ENCODE measurements at places on chromosomes 11 and 22.

- DNase-seq, result no peak
These were observed 155.1 kb downstream of the PKNOX2 start for GRCh38 chr11:125319649-125320048.

- DNase-seq, result no peak
These were observed 27.3 kb upstream of the SERPIND1 start for GRCh38 chr22:20746431-20747189.

GRCh38 chr11:44137057-44137456, 41.6 kb downstream of the EXT2 start:
- no peak for DNase-seq

DNA sequence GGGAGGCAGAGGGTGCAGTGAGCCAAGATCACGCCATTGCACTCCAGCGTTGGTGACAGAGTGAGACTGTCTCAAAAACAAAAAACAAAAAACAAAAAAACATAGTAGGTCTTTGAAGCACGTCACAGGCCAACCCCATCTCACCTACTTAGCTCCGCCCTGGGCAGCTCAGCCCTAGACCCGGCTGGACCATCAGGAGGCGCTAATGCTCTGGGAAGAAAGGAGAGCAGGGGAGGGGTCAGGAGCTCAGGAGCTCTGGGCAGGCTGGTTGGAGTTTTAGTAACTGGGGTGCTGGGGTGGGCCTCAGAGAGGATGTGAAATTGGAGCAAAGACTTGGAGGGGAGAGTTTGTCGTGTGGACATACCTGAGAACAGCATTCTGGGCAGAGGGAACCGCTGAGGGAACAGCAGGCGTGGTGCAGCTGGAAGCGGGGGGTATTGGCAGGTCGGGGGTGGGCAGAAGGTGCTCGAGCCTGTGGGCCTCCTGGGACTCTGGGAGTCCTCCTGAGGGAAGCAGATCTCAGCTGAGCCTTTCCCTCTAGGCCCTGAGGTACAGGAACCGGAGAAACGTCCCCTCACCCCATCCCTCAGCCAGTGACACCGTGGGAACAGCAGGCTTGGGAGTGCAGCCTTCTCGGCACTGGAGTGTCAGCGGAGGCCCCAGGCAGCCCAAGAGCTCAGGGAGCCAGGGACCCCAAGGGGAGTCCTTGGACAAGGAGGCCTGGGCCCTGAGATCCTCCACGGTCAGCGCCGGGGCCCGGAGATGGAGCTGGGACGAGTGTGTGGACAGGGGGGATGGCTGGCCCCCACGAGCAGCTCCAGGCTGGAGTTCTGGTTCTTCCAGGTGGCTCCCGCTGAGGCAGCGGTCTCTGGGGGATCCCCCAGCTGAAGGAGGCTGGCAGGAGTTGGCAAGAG, 2.2 kb upstream of the RPS6KA4 start:
- no peak for DNase-seq

- no peak for DNase-seq
These were observed 9.0 kb upstream of the CYTH4 start for GRCh38 chr22:37273126-37273845.

GRCh38 chr11:7605186-7605943, 67.9 kb downstream of the CYB5R2 start:
- no peak for DNase-seq

GRCh38 chr11:34667810-34668582, 47.1 kb downstream of the EHF start:
- DNase-seq, result no peak

- DNase-seq, result no peak
These were observed 118.7 kb downstream of the KCNC1 start for GRCh38 chr11:17853280-17853679.

DNA sequence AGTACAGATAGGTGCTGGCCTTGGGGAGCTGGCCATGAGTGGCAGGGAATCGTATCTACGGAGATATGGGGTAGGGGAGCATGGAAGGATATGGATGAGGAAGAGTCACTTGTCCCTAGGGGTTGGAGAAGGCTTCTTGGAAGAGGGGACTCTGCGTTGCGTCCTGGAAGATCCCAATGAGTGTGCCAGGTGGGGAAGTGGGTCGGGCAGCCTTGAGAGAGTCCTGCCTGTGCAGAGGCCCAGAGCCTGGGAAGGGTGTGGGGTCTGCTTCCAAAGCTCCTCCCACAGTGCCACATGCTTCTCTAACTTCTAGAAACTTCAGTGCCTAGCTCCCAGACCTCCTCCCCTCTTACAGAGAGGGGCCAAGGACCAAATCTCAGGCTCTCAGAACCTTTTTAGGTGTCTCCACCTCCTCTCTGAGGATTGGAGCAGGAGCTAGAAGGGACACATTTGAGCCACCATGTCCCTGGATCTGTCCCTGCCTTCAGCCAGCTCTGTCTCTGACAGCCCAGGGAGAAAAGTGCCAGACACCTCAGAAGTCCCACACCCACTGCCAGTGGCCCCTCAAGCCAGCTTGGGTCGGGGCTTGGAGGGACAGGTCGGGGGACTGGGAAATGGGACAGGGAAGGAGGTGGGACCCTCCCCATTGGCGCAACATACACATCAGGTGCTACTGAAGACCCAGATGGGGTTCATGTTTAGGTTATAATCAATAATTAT, 11.0 kb downstream of the RHBDD3 start:
- DNase-seq, result no peak

DNA sequence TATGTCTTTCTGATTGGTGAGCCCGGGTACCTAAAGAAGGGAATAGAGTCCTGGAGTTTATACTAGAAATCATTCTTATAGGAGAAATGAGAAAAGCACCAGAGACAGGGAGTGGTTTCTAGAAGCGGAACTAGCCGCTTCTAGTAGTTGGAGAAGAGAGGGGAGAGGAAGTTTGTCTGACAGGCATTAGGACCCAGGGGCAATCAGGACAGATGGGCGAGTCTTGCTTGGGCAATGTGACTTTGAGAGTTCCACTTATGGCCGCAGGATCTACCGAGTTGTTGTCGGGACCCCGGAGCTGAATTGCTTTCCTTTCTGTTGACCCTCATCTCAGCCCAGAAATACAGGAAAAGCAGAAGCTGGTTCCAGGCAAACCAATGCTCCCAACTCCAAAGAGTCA, 596.8 kb upstream of the CNTN5 start:
- DNase-seq, result no peak

DNA sequence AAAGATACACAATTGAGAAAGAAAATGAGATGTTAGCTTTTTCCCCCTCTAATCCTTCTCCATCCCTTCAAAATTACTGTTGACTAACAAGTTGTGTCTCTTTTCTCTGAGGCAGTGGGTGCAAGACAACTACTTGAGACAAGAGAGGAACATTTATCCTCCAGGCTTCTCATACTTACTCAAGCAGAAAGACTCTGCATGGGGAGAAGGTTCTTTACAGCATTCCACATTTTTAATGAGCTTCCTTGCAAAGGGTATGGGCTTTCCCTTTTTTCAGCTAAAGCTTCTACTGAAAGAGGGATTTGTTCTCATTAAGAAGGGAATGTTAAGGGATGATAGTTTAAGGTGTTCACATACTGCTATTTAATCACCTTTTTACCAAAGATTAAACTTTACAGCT, 47.8 kb downstream of the PAX6 start:
- no peak for DNase-seq

- DNase-seq, result no peak
These were observed 3.7 kb downstream of the MAFF start for GRCh38 chr22:38205261-38206128.

GRCh38 chr11:105220121-105220520, 80.6 kb upstream of the CARD18 start:
- DNase-seq, result no peak

DNA sequence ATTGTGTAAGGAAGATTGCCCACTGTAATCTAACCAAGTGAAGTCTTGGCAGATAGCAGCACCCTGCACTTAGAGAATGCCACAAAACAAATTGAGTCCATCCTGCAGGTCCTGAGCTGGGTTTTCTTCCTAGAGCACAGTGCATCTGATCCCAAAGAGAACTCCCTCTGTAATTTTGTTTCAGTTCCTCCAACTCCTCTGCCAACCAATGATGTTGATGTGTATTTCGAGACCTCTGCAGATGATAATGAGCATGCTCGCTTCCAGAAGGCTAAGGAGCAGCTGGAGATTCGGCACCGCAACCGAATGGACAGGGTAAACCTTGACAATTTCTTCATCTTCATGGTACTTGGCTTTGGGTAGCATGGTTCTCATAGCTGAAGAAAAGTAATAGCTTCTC, 33.1 kb upstream of the ST14 start:
- DNase-seq, result no peak

DNA sequence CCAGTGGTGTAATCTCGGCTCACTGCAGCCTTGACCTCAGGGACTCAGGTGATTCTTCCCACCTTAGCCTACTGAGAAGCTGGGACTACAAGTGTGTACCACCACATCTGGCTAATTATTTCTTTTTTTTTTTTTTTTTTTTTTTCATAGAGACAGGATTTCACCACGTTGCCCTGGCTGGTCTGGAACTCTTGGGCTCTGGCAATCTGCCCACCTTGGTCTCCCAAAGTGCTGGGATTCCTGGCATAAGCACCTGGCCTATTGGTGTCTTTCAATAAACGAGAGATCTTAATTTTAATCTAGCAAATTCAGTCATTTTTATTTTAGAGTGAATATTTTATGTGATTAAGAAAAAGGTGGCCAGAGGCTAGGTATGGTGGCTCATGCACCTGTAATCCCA, 40.1 kb downstream of the DGCR2 start:
- DNase-seq, result no peak

DNA sequence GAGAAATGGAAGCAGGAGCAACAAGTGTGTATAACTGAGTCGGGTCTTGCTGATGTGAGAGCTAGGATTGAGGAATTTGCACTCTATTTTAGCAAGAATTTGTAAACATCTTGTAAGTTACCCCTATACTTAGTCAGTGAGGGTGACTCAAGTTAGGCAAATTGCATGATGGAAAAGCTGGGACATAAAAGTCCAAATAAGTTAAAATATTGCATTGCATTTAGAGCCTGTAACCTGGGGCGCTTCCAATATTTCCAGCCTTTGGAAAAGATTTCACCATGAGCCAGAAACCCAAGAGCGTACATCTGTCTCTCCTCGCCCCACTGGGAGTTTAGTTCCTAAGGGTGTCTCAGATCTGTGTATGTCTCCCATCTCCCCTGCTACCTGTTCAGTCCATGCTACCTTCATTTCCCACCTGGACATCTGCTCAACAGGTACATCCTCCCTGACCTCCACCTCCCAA, 37.0 kb upstream of the ACCSL start:
- no peak for DNase-seq

- DNase-seq, result no peak
These were observed 261.7 kb downstream of the BUD13 start for GRCh38 chr11:116510886-116511650.

GRCh38 chr22:36682811-36683210, 20.7 kb downstream of the CACNG2 start:
- no peak for DNase-seq

DNA sequence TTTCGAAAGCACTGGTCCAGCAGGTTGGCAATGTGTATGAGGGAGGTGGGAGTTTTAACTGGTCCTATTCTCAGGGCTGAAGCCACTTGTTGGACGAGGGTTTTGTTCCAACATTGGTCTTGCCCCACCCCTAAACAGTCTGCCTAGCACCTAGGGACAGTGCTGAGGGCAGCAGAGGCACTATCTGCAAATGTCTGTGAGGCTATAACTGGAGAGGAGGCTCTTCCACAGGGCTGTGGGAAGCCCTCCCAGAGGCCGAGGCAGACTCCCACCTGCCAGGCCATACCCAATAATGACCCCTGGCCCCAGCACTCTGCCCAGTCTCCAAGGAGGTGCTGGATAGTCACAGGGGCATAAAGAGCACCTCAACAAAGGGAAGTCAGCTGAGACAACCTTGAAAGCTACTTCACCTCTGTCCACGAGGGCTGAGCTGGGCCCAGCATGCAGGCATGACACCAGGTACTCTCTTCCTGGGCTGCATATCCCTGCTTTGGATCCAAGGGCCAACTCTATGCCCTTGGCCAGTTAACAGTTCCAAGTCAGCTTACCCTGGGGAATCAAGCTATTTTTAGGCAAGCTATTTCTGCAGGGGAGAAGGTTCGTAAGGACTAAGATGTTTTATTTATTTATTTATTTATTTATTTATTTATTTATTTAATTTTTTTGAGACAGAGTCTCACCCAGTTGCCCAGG, 40.2 kb upstream of the SLC25A1 start:
- no peak for DNase-seq

GRCh38 chr11:69213964-69214363, 58.2 kb downstream of the SMIM38 start:
- DNase-seq, result no peak

GRCh38 chr22:32622004-32622743, 147.6 kb downstream of the FBXO7 start:
- no peak for DNase-seq

DNA sequence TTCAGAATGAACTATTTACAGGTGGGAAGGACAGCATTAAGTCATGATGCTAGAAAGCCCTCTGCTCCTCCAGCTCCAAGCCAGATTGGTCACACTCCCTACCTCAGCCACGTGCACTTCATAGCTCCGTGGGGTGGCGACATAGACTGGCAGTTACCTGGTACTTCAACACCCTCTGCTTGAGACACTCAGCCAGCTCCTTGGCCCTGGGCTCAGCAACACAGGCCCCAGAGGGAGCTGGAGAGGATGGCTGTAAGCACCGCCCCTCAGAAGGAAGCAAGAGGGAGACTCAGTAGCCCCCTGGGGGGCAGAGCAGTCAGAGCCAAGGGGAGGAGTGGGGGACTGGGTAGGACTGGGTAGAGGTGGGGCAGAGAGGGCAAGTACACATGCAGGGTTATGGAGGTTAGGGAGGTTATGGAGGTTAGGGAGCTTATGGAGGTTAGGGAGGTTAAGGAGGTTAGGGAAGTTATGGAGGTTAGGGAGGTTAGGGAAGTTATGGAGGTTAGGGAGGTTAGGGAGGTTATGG, 102.1 kb upstream of the BID start:
- no peak for DNase-seq

DNA sequence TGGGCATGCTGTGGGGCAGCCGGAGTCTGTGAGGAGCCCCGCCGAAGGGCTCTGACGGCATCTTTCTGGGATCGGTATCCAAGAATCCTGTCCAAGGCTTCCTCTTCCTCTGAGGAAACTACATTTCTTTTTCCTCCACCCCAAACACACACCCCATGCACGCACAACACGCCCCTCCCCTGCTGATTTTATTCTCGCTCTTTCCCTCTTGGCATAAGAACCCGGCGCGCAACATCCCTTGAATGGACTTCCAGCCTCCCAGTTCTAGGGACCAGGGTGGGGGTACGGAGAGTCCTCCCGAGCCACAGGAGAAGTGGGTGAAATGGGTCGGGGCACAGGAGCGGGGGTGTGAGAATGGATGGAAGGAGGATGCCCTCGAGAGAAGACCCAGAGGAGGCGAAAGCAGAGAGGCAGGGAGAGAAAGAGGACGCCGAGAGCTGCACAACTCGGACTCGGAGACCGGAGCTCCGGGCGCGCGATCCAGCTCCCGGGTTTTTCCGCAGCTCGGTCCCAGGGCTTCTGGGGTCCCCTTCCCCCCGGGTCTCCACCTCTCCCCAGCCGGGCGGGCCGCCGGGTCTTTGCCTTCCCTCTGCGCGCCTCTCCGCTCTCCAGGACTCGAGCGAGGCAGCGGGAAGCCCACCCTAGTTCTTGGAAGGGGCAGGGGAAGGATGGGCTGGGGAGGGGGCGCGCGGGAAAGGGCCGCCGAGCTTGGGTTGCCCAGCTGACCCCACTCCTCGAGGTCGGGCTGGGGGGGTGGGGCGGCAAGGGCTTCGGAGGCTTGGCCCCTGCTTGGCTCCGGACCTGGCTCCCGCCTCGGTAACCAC, 1.5 kb upstream of the LARGE1 start:
- peak; percentile 40 for DNase-seq

GRCh38 chr11:82462608-82463242, 270.9 kb downstream of the FAM181B start:
- no peak for DNase-seq

- no peak for DNase-seq
These were observed 785 bp upstream of the EFCAB6 start for GRCh38 chr22:43812890-43813289.
